ENCODE measurements at places on chromosomes 3 and 15.

- DNase-seq = peak; percentile 76
These were observed 133.8 kb downstream of the MOBP start for GRCh38 chr3:39601241-39601640.

GRCh38 chr3:181455276-181455675 lies 256.4 kb upstream of the SOX2 start:
- DNase-seq = no peak

- no peak for DNase-seq
These were observed 133.0 kb upstream of the NR2E3 start for GRCh38 chr15:71677352-71677751.

- no peak for DNase-seq
These were observed 63.2 kb downstream of the ASTE1 start for GRCh38 chr3:130963444-130963843.

DNA sequence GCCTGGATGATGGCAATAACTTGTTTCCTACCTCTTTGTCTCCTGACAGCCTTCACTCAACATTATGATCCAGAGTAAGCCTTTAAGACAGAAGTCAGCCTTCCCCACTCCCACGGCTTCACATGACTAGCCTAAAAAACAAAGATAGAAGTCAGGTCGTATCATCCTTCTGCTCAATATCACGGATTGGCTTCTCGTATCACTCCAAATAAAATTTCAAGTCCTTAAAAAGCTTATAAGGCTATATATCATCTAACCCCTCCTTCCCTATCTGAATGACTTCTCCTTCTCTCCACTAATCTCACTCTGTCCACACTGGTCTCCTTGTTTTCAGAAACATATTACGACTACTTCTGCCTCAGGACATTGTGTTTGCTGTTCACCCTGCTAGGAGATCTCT lies 47.7 kb upstream of the AP4E1 start:
- no peak for DNase-seq

DNA sequence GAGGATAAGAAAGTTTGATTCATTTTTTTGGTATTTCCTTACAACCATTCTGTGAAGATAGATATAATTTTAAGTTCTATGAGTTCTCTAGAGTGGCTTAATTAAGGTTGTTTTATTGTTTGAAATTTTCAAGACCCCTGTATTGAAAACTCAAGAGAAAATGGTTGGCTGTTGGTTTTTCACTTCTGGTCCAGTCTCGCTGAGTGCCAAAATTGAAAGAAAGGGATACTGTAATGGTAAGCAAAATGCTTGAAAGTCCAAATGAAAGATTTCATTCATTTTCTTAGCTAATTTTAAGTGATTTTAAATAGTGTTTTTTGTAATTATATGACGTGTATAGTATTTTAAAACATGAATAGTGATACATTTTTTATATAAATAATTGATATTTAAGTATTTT lies 7.4 kb downstream of the ARRDC4 start:
- no peak for DNase-seq

DNA sequence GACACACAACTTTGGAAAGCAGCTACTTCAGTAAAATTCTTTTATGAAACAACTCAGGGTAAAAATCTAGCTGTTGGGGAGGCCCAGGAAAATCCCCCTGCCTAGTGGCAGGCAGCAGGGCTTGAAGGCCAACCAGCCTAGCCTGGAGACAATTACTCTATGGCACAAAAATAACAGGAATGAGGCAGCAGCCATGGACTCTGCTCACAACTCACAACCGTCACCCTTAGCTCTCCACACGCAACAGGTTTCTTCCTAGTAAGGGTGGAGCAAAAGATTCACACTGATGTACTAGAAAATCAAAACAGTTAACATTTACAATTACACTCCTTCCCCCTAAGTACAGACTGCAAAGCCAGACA lies 530 bp upstream of the FBXL22 start:
- no peak for DNase-seq

- DNase-seq = no peak
These were observed 104.5 kb downstream of the RFTN1 start for GRCh38 chr3:16409032-16409431.

GRCh38 chr3:45026957-45027356 lies 854 bp downstream of the CLEC3B start:
- no peak for DNase-seq

DNA sequence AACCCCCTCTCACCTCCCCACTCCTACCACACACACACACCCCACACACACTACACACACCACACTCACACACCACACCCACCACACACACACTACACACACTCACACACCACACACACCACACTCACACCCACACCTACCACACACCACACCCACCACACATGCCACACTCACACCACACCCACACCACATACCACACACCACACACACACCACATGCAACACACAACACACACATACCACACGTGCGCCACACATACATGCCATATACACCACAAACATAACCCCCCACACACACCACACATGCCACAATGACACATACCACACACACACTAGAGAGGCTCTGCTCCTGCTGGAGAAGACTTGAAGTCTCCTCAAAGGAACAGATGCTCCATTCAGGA lies 5.9 kb upstream of the ITPKA start:
- DNase-seq = no peak

- no peak for DNase-seq
These were observed 67.9 kb downstream of the LRIG1 start for GRCh38 chr3:66432767-66433521.

DNA sequence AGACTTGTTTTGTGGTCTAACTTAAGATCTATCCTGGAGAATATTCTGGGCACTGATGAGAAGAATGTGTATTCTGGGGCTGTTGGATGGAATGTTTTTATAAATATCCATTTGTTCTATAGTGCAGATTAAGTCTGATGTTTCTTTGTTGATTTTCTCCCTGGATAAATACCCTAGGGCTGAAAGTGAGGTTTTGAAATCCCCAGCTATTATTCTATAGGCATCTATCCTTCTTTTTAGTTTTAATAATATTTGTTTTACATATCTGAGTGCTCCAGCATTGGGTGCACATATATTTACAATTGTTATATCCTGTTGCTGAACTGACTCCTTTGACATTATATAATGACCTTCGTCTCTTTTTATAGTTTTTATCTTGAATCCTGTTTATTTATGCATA lies 42.9 kb downstream of the GALK2 start:
- DNase-seq = no peak

GRCh38 chr3:122661633-122662032 lies 19.0 kb upstream of the PARP14 start:
- no peak for DNase-seq

DNA sequence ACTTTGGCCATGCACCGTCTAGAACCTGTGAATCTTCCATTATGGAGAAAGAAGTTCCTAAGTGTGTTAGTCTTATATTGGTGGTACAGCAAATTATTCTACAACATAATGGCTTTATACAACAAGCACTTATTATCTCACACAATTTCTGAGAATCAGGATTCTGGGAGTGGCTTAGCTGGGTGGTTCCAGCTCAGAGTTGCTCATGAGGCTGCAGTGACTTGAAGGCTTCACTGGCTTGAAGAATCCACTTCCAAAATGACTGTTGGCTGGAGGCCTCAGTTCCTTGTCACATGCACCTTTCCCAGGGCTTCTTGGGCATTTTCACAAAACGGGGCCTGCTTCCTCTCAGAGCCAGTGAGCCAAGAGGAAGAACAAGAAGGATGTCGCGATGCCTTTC lies 82.3 kb upstream of the RNF7 start:
- DNase-seq = no peak

DNA sequence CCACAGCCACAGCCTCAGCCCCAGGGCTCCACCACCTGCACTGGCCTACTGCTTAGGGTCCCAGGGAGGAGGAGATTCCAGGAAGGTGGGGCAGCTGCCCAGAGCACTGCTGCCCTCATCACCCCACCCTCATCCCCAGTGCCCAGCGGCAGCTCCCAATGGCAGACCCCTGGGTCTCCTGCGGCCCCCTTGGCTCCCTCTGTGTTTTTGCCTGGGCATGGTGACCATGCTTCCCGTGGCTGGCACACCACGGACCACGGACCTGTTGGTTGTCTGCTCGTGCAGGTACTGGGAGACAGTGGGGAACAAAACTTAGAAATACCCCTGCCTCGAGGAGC lies 2.7 kb downstream of the CHST13 start:
- no peak for DNase-seq

DNA sequence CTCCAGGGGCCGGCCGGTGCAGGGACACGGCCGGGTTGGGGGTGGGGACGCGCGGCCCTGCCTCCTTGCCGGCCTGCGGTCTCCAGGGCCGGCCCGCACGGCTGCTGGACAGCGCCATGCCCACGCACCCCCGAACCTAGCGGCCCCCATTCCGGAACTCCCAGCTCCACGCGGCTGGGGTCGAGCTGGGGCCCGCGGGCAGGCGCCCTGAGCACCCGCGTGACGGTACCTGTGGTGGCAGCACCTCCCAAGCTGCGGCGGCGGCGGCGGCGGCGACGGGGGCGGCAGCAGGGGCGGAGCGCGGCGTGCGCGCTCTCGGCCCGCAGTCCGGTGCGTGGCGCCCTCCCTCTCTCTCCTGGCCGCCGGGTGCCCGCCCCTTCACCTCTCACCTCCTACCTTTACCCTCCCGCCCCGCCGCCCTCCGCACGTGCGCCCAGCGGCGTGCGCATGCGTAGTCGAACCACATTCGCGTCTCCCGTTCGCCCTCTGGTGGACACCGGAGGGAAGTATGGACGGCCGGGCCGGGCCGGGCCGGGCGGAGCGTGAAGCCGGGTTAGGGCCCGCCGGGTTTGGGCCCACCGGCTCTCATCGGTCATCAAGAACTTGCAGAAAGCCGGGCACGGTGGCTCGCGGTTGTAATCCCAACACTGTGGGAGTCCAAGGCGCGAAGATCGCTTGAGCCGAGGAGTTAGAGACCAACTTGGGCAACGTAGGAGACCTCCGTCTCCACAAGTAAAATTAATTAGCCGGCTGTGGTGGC lies at the start of gene SCAP:
Gene SCAP (minus strand): TSS at position 372 of the 760 bp plus-strand sequence. CDS start 32,948 bp downstream, outside the sequence.
- peak; percentile 63 for DNase-seq

DNA sequence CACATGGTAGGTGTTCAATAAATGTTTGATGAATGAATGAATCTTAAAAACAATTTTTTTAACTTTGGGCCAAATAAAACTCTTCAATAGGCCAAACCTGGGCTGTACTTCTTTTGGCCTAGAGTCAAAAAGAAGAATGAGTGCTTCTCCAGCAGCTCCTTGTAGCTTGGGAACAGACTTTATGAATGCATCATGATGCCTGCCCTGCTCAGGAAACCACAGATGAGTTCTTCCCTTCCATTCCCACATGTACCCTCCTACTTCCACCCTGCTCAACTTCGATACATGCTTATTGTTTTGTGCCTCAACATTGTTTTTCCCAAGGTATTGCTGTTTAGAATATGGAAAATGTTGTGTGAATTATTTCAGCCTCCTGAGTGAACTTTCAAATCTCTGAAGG lies 87.0 kb downstream of the FILIP1L start:
- DNase-seq = no peak

DNA sequence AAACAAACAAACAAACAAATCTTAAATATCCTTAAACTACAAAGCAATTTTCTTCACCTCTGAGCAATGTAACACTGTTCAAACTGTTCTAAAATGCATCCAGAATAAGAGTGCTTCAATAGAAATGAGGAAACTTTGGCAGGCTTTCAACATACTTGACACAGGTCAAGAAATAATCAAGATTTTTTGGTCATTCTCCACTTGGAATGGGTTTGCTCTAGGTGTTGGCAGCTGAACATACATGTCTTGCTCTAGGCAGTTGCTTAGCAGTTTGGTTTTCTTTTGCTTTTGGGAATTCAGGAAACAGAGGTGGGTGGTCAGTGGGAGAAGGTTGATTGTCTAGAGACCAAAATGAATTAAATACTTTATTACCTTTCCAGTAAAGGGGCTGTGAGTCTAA lies 1.4 kb upstream of the LRRC3B start:
- DNase-seq = no peak

- DNase-seq = no peak
These were observed 40.5 kb downstream of the PTPRG start for GRCh38 chr3:61601831-61602230.

DNA sequence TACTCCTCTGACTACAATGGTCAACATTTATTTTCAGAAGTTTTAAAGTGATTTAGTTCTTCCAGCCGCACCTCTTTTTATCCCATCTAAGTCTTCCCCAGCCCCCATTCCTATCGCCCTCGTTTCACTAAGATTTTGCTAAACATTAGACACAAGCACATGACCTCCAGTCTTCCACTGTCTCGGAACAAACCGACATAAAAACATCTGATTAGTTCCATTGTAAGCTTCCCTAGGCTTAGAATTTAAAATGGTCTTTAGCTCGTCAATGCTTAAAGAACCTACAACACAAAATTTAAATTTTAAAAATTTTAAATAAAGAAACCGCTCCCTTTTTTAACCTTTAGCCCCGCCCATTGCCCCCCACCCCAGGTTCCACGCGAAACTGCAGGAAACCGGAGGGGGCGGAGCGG lies 284 bp upstream of the TSC22D2 start:
- DNase-seq = no peak

DNA sequence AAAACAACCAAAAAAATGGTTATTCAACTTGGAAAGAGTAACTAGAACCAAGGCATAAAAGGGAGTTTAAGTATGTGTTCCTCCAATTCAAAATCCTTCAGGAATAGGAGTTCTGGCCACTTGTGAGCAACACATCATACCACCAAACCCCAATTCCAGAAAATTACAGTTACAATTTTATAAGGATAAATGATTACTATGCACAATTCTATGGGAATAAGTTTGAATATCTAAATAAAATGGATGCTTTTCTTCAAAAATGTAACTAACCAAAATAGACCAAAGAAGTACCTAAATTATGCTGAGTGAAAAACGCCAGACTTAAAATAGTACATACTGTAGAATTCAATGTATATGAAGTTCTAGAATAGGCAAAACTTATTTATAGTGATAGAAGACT lies 4.6 kb downstream of the HLTF start:
- no peak for DNase-seq

Data from NCI-H1092 (cell line).